ENCODE measurements at places on chromosomes 13 and 19. TPM values are rescaled to one million over a fixed set of nuclear protein-coding genes. Genes with fewer than 3 reads are reported as not detected.

Gene ZNF610
- total RNA-seq: 2.5 TPM

Gene DLEU7
- 1.6 TPM for total RNA-seq

Gene RAB3D
- 52.7 TPM for total RNA-seq

Gene SPACA4
- total RNA-seq: 0.98 TPM

Gene MFSD12
- 95.9 TPM for total RNA-seq

Gene ATP8A2
- total RNA-seq: 1.9 TPM

Gene TMEM59L
- 2.2 TPM for total RNA-seq

Gene ZNF160
- total RNA-seq: 35.3 TPM

Gene MCF2L
- total RNA-seq: 69.7 TPM

Gene IGFL1
- not detected for total RNA-seq

Gene ZNF296
- 1.7 TPM for total RNA-seq

Gene SPACA6
- 24.0 TPM for total RNA-seq

Gene ZNF582
- total RNA-seq: 4.2 TPM

Gene TMIGD2
- 2.7 TPM for total RNA-seq

Gene ZNF177
- 3.3 TPM for total RNA-seq

Gene CYP4F2
- not detected for total RNA-seq

Gene CCDC169
- 0.55 TPM for total RNA-seq

Gene IGFLR1
- total RNA-seq: 16.9 TPM

Gene ATXN8OS
- not detected for total RNA-seq

Gene SEMA6B
- total RNA-seq: 20.3 TPM

Gene PPAN
- total RNA-seq: 35.2 TPM

Gene KLHL1
- not detected for total RNA-seq

Gene DPF1
- total RNA-seq: not detected

Gene KRTDAP
- total RNA-seq: not detected

All from upper lobe of right lung (tissue), 1 donor.